GM13976 (cell line): ENCODE measurements at places on chromosomes 5 and 9.

- peak; percentile 70 for DNase-seq
Measured at GRCh38 chr5:163347671-163348070, 89.7 kb upstream of the CCNG1 start.

- no peak for DNase-seq
Measured at GRCh38 chr5:74206579-74207550, 433.7 kb downstream of the ENC1 start.

DNA sequence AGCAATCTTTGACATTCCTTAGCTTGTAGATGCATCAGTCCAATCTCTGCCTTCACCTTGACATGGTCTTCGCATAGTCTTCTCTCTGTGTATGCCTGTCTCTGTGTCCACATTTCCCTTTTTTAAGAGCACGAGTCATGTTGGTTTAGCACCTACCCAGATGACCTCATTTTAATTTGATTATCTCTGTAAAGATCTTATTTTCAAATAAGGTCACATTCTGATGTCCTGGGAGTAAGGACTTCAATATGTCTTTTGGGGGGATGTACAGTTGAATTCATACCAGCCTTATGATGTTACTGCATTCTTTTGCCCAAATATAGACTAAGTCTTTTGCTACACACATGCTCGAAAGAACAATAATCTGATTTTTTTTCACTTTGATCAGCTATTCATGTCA, 6.9 kb downstream of the KCTD16 start:
- no peak for DNase-seq

DNA sequence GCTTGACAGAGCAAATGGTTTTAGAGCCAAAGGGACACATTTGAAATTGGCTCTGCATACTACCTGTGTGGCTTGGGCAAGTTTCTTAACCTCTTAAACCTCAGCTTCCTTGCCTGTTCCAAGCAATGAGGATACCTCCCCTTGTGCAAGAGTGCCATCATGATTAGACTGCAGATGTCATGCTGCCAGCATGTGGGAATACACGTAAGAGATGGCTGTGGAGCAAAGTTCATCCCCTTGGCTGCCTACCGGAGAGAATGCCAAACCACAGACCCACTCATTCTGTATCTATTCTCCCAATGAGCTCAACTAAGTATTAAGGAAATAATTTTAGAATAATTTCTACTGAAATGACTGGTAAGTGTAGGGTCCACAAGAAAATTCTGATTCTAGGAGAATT, 101.3 kb downstream of the WDR41 start:
- DNase-seq, result no peak

DNA sequence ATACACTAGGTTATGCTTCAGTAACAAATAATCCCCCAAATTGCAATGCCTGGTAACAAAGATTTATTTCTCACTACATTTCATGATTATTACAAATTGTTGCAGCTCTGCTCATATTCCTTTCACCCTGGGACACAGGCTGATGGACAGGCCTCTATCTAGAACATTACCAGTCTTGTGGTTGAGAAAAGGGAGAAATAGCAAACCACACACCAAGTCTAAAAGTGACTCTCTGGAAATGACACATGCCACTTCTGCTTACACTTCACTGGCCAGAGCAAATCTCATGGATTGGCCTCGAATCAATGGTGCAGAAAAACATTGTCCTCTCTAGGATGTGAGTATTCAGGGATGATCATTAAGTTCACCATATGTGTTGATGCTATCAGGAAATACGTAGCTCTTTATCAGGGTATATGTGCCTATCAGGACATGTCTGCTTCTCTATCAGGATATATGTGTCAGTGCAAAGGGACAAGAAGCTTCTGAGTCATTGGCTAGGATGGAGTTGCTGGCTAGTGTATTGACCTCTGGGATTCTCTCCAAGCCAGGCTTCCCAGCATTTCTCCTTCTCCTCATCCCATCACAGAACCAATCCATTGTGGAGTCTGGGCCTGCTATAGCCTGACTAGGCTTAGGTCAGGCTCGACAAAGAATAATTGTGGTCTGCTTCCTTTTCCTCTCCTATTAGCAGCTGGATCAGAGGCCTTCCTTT, 91.1 kb upstream of the CEP78 start:
- DNase-seq, result no peak

- DNase-seq, result no peak
Measured at GRCh38 chr9:128846680-128847030, 17.1 kb upstream of the SPOUT1 start.

DNA sequence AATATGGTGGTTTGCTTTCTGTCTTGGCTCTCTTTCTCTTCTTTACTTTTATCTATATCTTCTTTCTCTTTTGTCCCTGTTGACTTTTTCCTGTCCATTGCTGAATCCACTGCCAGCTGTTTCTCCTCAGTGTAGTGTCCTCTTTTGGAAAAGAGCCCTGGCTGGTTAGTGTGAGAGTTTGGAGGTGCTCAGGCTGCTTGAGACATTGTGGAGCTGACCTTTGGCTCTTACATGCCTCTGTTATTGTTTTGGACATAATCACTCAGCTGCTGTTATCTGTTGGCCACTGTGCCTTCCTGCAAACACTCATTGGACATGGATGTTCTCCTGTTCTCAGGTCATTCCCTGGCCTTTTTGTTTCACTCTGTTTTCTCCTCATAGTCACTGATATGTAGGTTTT, 295.4 kb upstream of the RIOK2 start:
- no peak for DNase-seq

GRCh38 chr5:400282-401145, 42.5 kb upstream of the EXOC3 start:
- DNase-seq, result peak; percentile 34

DNA sequence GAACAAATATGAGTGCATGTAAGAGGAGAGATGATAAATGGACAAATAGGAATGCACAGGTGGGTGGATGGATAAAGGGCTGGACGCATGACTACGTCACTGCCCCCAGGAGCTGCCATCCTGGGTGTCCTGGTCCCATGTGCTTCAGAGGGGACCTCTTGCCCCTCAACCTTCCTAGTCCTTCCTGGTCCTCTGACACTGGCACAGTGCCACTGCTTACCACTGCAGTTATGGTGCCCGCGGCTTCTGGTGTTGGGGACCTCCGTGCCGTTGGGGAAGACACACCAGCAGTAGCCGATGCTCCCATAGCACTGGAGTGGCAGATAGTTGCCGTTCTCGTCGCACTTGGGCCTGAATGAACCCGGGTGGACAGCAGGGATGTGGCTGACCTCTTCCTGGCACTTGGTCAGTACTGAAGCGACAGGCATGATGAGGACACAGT, 9.8 kb downstream of the CD74 start:
- DNase-seq, result no peak

DNA sequence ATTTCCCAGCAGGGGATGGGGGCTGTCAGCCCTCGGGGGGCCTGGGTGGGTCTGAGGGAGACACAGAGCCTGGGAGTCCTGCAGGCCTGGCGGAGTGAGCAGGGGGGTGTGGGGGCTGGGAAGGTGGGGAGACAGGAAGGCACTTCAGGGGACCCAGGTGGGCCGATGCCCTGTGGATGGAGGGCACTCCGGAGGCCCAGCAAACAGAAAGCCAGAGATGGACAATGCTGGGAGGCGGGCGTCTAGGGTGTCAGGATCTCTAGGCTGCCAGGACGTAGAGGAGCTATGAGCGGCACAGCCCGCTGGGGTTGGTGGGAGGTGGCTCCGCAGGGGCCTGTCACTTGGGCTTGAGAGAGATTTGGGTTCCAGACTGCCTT, 87.6 kb upstream of the COL5A1 start:
- DNase-seq, result no peak

GRCh38 chr9:129206905-129207304, 28.8 kb upstream of the IER5L start:
- no peak for DNase-seq

GRCh38 chr9:23850690-23851629, 24.9 kb upstream of the ELAVL2 start:
- no peak for DNase-seq

DNA sequence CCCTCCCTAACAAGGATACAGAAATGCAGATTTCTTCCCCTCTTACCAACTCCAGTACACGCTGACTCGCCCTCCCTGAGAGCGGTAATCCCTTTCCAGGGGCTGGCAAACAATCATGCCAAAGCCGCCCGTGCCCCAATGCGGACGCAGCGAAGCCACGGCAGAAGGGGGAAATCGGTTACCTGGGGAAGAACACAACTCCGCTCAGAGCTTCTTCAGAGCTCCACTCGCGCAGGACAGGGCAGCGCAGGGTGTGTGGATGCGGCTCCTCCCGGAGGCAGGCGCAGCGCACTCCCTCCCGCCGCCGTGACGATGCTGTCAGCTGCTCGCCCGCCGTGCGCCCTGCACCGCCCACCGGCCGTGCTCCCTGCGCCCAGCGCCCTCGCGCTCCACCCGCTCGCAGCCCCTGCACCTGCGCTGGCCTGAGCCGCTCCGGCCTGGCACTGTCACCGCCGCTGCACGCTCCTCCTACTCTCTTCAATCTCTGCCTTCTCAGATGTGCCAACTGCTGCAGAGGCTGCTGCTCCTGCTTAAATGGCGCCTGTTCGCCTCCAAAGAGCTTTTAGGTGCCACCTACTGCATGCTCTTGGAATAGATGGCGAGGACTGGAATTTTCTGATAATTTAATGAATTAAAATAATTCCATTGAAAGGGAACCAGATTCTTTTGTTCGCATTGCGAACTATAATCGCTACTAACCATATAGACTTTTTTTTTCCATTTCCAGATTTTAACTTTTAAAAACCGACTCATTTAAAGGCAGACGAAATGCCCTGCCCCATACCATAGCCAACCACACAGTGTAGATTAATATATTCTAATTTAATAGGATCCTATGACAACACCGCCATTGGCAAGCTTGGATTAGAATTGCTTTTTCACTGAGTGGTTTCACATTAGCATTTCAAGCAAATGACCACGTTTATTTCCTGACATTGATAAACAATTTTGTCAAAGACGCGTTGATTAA, at the start of gene DIRAS2:
DIRAS2 (minus strand) TSS at position 255 of the 970 bp plus-strand sequence. CDS start 28,997 bp downstream, outside the sequence.
- peak; percentile 48 for DNase-seq
